ENCODE measurements at places on chromosomes 11 and 22.

- DNase-seq = no peak
Observed at GRCh38 chr11:116602637-116602942, 170.2 kb downstream of the BUD13 start.

GRCh38 chr11:82733444-82734119 is at the start of gene FAM181B:
TSS of gene FAM181B (minus strand) at chr11:82733864. CDS start at chr11:82733729, 135 bp downstream.
- DNase-seq = peak; percentile 30

DNA sequence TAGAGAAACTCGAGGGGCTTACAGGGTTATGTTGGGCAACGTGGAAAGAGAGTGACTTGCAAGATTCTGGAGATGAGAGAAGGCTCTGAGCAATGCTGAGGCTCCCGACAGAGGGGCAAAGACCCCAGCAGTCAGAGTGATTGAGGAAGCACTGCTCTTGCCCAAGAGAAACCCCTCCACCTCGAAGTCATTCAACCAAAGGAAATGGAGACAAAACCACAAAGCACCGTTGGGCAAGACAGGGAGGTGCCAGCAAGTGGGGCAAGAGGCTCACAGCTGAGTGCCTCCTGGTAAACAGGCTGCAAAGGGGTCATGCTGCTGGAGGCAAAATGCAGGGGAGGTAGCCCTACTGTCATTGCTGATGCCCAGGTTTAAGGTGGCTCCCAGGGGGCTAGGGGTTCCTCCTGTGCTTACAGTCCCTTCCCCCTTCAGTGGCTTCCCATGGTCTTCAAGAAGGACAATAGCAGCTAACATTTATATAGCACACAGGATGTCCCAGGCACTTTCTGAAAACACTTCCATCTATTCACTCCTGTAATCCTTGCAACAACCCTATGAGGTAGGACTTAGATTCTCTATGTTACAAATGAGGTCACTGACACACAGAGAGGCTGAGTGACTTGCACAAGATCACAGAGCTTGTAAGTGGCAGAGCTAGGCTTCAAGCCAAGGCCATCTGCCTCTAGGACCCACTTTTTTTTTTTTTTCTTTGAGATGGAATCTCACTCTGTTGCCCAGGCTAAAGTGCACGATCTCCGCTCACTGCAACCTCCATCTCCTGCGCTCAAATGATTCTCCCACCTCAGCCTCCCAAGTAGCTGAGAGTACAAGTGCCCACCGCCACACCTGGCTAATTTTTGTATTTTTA is 18.1 kb upstream of the MYH9 start:
- DNase-seq = peak; percentile 45

DNA sequence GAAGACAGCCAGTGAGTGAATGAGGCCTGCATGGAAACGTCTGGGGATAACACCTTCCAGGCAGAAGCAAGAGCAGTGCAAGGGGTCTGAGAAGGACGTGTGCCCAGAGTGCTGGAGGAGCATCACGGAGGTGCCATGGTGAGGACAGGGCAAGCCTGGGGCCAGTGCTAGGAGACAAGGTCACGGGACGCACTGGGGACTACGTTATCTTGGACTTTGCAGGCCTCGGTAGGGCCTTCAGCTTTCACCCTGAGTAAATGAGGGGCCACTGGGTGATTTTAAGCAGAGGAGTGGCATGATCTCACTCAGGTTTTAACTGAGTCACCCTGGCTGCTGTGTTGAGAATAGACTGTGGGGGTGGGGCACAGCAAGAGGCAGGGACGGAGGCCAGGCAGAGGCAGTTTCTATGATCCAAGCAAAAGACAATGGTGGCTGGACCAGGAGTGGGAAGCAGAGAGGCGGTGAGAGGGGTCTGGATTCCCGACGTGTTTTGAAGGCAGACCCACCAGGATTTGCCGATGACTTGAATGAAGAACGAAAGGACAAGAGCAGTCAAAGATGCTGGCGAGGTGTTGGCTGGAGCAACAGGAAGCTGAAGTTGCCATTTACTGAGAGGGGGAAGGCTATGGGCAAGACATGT is 102.7 kb upstream of the PARVA start:
- no peak for DNase-seq

- no peak for DNase-seq
Observed at GRCh38 chr11:66365711-66366619, 5.6 kb downstream of the SLC29A2 start.

DNA sequence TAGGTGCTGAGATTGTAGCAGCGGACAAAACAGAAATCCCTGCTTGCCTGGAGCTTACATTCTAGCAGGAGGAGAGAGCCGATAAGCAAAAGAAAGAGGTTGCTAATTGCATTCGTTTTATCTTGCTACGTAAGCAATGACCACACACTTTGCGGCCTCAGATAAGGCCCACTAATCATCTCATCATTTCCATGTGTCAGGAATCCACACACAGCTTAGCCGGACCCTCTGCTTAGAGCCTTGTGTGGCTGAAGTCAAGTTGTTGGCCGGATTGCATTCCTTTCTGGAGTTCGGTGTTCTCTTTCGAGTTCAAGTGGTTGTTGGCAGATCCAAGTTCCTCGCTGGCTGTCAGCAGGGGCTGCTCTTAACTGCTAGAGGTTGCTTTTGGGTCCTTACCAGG is 101.6 kb downstream of the CHST1 start:
- no peak for DNase-seq

- no peak for DNase-seq
Observed at GRCh38 chr11:2318123-2318522, 16.3 kb downstream of the TSPAN32 start.

GRCh38 chr11:130144861-130145281 is 14.7 kb upstream of the ST14 start:
- no peak for DNase-seq

GRCh38 chr11:27040302-27041115 is at the start of gene BBOX1:
TSS of gene BBOX1 (plus strand) at chr11:27040815. CDS start at chr11:27055431, 14,616 bp downstream.
- no peak for DNase-seq

GRCh38 chr11:124078591-124078990 is 36.7 kb upstream of the VWA5A start:
- DNase-seq = no peak

GRCh38 chr11:68970921-68971636 is 9.7 kb downstream of the MRGPRD start:
- DNase-seq = no peak

DNA sequence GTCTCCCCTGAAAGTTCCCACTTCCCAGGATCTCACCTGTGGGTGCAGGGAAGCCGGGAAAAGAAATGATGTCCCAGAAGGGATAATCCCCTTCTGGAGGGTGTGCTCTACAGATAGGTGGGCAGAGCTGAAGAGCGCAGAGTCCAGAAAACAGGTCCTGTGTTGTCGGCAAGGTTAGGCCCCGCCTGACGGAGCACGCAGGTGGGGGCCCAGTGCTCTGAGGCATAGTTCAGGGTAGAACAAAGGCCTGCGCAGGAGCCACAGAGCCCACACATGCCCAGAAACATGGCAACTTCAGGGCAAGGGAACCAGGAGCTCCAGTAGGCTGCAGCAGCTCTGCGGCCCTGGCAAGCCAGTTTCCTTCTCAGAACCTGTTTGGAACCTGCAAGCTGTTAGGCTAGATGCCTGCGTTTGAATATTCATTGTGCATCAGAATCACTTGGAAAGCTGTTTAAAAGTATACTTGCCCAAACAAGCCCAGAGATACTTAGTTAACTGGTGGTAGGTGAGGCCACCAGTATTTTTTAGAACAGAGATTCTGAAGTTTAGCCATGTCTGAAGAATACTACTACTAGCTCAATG is 386.6 kb downstream of the BUD13 start:
- DNase-seq = no peak

DNA sequence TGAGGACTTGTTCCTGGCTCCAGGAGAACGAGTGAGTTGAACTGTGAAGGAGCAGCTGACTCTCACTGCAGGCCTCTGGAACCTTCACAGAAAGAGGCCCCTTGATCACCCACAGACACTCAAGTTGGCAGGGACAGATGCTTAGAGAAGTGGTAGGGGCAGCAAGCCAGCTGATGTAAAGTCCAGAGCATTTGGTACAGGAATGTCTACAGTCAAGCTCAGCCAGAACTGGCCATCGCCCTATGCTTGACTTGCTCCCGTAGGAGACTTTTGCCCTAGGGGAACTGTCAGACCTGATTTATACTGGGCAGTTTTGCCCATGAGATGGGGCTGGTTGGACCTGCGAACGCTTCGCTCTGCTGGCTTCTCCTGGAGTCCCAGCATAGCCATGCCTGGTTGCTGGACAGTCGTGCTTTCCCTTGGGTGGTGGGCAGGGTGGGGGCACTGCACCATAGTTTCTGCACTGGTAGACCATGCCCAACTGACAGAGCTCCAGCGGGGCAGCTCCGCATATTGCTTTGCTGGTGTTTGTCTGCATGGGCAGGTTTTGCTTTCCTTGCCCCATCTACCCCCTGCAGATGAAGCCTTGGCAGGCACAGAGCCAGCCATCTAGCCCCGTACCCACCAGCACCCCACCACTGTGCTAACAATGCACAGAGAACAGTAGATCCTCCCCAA is 977.7 kb downstream of the JRKL start:
- no peak for DNase-seq

- DNase-seq = no peak
Observed at GRCh38 chr11:61791737-61792309, 576 bp downstream of the TMEM258 start.

GRCh38 chr11:8809241-8809938 is 101.6 kb upstream of the AKIP1 start:
- DNase-seq = no peak

DNA sequence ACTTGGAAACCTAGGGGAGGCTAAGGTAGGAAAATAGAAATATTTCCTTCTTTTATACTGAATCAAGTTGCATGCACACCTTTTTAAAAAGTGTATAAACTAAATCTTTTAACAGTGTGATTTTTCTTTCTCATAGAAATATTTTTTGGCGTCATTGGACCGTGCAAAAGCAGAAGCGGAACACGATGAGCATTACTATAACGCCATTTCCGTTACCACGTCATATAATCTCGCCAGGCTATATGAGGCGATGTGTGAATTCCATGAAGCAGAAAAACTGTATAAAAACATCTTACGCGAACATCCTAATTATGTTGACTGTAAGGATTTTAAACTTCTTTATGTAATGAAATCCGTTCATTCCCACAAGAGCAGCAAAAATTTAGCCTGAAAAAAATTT is 13.4 kb downstream of the CTR9 start:
- no peak for DNase-seq

GRCh38 chr22:36395055-36395849 is 7.5 kb upstream of the MYH9 start:
- DNase-seq = no peak

DNA sequence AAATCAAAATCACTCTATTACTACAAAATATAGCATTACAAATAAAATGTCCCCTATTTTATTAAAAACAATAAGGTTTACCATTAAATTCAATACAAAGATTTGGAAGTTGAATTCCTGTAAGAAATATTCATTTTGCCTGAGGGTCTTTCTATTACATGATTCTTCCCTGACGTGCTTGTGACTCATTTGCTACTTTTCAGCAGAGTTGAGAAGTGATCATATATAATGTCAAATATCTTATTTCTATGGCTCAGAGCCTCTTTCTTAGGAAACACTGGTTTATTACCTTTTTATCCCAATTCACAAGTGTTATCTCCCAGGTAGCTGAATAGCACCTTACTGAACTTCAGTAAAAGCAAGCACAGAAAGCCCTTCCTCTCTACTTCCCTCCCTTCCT is 65.2 kb upstream of the CNTN5 start:
- DNase-seq = no peak

Measured in activated CD8-positive, alpha-beta memory T cell treated with anti-CD3 and anti-CD28 coated beads, Interleukin-2, amount 50 U/mL, for 4 hours (primary cell).